Stimulated activated CD4-positive, alpha-beta T cell treated with anti-CD3 and anti-CD28 coated beads, Interleukin-2, amount 100 ng/mL, for 24 hours (primary cell): ENCODE measurements at places on chromosomes 1 and 21.
A peak's percentile ranks its signal among the peaks of the same experiment; 100 is the strongest.

GRCh38 chr1:43565600-43566360, 35.1 kb downstream of the PTPRF start:
- peak; percentile 38 for DNase-seq

DNA sequence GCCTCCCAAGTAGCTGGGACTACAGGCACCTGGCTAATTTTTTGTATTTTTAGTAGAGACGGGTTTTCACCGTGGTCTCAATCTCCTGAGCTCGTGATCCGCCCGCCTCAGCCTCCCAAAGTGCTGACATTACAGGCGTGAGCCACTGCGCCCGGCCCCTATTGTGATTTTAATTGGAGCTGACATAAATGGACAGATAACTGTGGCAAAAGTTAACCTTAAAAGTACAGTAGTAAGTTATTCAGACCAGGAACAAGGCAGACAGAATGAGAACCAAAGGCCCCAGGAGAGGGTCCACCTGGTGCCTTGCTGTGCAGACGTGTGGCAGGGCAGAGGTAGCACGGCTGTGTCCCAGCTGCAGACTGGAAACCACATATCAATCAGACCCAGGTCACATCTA, 11.0 kb downstream of the TMEM201 start:
- DNase-seq = no peak

DNA sequence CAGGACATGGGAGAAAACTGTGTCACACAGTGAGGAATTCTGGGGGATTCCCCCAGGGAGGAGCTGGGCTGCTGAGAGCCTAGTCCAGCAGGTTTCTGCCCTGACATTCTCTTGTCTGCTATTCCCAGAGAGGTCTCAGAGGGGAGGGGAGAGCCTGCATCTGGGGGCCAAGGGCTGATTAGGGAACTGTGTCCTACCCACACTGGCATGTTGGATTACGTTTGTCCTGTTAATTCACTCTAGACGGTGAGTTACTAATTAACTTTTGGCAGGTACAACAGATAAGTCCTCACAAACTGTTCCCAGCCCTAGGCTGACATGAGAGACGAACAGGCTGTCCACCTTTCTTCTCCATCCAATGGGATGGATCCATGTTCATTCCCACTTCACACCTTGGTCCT, 2.6 kb upstream of the SH3BGRL3 start:
- no peak for DNase-seq

- no peak for DNase-seq
Measured at GRCh38 chr21:14877581-14878228, 187.1 kb downstream of the NRIP1 start.

- no peak for DNase-seq
Measured at GRCh38 chr1:55117941-55118340, 78.6 kb downstream of the PCSK9 start.
